Skeletal muscle cell (primary cell): ENCODE measurements at places on chromosomes 4 and X.

GRCh38 chr4:10504570-10505179 is 47.4 kb upstream of the ZNF518B start:
- DNase-seq = no peak

DNA sequence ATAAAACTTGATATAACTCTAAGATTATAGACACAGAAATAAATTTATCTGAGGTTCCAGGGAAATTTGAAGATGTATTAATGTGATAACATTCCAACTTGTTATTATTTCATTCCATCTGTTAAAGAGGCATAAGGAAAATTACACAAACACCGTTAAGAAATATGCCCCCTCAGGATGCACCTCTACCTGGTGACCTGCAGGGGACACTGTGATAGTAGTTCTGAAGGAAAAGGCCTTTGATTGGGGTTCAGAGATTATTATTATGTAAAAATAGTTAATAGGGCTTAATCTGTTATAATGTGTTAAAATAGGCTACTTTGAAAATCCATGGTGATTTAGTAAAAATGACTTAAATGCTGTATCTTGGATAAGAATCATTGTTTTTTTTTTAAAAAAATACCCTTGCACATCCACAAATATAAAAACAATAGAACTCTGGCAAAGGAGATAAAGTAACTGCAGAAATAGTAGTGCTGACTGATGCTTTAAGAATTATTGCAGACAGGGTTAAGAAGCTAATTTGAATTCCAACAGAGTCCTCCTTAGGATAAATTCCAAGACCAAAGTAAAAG is 6.1 kb upstream of the ABRAXAS1 start:
- DNase-seq = no peak

DNA sequence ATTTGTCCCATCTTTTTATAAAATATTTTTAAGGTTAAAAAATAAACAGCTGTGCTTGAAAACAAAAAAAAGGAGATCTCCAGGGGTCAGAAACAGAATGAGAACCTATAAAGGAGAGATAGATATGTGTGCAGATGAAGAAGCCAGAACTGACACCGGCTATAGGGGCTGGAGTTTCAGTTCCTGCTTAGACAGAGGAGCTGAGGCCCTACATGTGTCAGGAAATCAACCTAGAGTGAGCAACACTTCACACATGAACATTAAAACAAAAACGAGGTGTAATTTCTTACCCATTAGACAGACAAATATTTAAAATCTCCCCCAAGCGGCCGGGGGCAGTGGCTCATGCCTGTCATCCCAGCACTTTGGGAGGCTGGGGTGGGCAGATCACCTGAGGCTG is 17.8 kb upstream of the HUWE1 start:
- no peak for DNase-seq

DNA sequence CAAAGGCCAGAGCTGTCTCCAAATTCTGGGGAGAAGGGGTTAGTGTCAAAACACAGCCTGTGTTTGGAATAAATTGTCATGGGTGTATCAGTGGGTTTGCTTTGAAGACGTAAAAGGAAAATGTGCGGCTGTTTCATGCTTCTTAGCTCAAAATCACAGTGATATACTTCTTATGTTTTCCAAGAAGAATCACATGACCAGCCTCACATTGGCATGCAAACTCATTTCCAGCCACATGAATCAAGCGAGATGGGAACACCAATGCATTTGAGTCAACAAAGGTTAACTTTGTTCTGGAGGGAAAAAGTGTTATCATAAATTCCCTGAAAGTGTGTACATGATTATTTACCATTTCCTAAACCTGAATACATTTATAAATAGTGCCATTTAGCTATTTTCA is 19.0 kb upstream of the SPP1 start:
- no peak for DNase-seq

GRCh38 chrX:107610667-107611066 is 17.6 kb upstream of the PRPS1 start:
- DNase-seq = no peak

DNA sequence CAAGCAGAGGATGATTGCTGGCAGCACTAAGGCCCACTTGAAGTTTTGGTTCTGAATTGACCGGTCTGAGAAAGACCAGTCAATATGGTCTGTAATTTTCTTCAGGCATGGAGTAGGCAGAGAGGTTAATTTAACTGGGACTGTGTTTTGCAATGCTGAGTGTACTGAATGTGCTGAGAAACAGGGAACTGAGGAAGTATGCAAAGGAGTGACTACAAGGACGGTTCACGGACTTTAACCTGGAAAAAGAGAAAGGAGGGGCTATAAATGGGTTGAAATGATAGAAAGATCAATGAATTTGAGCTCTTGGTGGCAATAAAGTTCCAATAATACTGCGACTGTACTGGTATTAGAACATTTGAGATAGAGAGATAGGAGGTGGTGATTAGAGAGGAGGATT is 84.5 kb downstream of the MAGEB17 start:
- DNase-seq = no peak

DNA sequence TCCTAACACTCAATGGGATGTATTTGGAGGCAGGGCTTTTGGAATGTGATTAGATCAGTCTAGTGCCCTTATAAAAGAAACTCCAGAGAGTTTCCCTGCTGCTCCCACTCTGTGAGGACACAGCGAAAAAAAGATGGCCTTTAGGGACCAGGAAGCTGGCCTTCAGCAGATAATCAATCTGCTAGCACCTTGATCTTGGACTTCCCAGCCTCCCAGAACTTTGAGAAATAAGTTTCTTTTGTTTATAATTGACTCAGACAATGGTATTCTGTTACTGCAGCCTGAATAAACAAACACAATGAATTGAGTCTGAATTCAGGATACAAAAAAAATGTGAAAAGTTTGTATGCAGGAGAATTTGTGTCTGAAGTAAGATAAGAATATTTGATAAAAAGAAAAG is 842.1 kb downstream of the FSTL5 start:
- DNase-seq = no peak

DNA sequence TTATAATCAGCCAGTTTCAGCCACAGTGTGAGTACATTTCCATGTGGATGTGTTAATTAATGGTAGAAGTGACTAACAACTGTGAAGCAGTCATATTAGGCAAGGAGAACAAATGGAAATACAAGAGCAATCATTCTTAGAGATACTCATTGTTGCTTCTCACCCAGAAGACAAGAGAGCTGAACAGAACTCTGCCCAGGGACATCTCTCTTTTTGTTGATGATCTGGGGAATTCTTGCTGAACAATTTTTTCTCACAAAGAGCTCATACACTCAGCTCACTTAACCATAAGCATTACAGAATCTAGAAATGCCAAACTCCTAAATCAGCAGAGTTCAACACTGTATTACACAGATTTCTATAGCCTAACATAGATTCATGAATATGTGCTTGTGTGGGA is 150.1 kb downstream of the COMMD8 start:
- DNase-seq = no peak

DNA sequence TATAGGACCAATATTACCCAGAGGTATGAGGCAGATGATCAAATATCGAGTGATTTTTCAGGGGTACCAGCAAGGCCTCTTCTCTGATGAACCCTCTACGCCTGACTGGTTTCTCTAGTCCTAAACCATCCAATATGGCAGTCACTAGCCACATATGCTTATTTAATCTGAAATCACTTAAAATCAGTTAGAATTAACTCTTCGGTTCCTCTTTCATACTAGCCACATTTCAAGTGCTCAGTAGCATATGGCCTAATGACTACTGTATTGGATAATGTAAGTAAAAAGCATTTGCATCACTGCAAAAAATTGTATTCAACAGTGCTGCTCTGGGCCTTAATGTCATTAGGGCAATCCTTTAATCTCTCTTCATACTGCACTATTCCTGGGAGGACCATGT is 4.4 kb upstream of the APBB2 start:
- DNase-seq = no peak

DNA sequence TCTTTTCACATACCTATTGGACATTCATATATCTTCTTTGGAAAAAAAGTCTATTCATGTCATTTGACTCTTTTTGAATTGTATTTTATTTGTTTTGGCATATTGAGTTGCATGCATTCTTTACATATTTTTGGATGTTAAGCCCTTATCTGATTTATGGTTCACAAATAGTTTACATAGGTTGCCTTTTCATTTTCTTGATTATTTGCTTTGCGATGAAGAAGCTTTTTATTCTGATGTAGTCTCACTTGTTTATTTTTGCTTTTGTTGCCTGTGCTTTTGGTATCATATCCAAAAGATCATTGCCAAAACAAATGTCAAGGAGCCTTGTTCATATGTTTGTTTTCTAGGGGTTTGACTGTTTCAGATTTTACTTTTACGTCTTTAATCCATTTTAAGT is 43.9 kb downstream of the SPOCK3 start:
- no peak for DNase-seq

GRCh38 chr4:26217961-26218676 is 102.7 kb upstream of the RBPJ start:
- no peak for DNase-seq

GRCh38 chr4:88817740-88818139 is 120.1 kb upstream of the NAP1L5 start:
- no peak for DNase-seq

DNA sequence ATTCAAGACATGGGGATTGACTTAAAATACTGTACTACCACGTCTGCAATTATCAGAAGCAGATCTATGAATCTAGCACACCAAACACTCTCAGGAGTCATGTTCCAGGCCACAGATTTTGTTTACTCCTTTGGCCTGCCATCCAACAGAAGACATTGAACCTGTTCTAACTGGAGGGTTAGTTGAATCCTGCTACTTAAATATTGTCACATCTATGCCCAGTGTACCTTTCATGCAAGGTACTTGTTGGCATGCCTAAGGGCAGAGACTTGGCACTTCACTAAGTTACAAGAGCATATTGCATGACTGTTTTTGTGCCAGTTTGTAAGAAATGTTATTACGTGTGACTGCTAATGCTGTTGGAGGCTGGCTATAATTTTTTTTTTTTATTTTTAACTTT is 126.9 kb upstream of the BCOR start:
- DNase-seq = no peak

DNA sequence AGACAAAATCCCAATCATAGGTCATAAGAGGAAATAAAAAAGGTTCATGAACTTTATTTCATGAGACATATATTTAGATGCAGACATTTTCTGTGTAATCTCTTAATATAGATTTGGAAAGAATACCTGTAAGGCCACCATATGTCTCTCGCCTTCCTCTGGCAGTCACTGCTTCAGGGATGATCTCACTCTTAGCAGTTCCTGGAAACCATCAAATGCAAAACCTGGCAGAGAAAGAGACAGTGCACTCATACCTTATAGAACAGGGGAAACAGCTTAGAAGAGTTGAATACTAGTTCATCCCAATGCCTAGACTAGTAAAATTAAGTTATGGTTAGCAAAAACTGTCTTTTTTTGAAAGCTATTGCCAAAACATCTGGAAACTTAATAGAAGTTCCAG is 243.3 kb downstream of the GASK1B start:
- DNase-seq = no peak

DNA sequence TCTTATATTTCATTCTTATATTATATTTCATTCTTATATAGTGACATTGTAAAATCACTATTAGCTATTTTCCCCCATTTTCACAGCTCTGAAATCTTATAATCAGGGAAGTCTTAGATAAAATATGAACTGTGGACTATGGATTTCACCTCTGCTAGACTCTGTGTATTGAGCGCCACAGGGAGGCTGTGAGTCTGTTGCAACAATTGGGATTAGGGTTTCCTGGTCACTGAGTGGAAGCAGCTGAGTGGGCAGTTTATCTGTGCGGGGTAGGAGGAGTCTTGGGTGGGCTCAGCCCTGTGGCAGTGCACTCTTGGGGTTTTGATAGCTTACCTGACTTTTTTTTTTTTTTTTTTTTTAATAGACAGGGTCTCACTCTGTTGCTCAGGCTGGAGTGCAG is 249.5 kb downstream of the PTTG2 start:
- no peak for DNase-seq

DNA sequence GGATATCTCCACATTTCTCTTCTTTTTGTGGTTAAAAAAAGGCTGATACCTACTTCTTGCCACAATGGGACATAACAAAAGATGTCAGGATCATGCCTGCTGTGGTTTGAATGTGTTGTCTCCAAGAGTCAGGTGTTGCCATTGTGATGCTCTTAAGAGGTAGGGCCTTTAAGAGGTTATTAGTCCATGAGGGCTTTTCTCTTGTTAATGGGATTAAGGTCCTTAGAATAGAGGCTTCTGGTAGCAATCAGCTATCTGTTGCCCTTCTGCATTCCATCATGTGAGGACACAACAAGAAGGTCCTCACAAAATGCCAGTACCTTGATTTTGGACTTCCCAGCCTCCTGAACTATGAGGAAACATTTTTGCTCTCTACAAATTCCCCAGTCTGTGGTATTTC is 191.4 kb downstream of the GBA3 start:
- DNase-seq = no peak

- no peak for DNase-seq
Measured at GRCh38 chr4:103787057-103787456, 67.3 kb upstream of the TACR3 start.

DNA sequence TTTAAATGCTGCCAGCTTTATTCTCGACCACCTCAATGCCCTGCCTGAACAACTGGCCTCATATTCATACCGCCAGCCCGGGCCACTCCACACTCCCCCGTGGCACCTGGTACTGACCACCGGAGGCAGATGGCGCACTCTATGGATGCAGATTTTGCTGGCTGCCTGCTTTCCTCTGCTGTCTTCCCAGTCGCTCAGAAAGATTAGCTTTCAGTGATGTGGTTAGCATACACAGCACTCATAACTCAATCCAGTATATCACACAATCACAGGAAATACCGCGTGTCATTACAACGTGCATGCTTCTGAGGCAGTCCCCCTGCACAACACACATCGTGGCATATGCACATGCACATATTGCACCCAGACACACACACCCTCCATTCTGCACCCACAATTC is 147.2 kb upstream of the BCOR start:
- DNase-seq = no peak

DNA sequence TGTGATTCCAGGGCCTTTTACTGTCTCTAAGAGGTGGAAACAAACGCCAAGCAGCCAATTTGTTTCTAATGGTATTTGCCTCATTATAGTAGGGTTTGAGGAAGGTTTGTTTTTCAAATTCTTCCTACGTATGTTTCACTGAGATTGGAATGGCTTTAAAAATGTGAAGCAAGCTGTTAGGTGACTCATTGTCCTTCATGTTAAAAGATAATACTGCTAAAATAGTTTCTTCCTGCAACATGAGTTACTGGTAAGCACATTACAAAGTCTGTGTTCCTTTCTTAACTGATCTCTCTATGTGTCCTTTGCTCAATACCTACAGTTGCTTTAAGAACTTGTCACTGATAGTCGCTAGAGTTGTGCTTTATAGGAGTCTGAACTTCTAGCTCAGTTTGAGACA is 1183.9 kb downstream of the RPA4 start:
- DNase-seq = no peak
